ENCODE measurements at places on chromosomes 2 and 18. TPM values are rescaled to one million over a fixed set of nuclear protein-coding genes. Genes with fewer than 3 reads are reported as not detected.

Gene TBR1
- total RNA-seq: 0.31 TPM

Gene CNTNAP5
- not detected for total RNA-seq

Gene GCKR
- total RNA-seq: not detected

Gene TRIM43
- not detected for total RNA-seq

Gene CRYGD
- 0.33 TPM for total RNA-seq

Gene CCBE1
- not detected for total RNA-seq

Gene CRYBA2
- total RNA-seq: 0.34 TPM

Gene CDKL4
- total RNA-seq: 0.67 TPM

Gene COBLL1
- 25.5 TPM for total RNA-seq

Gene MEIS1
- 10.3 TPM for total RNA-seq

Gene TUBA4B
- not detected for total RNA-seq

Gene PLGLB1
- total RNA-seq: 1.1 TPM

Gene TTN
- under 0.01 TPM for total RNA-seq

Gene SERPINB10
- total RNA-seq: not detected

Gene SOX11
- under 0.01 TPM for total RNA-seq

Gene SERPINB12
- not detected for total RNA-seq

Gene AFTPH
- total RNA-seq: 32.0 TPM

Gene POTEJ
- total RNA-seq: not detected

Gene NFE2L2
- 64.9 TPM for total RNA-seq

Gene C2orf81
- 1.4 TPM for total RNA-seq

Gene SH3YL1
- total RNA-seq: 25.1 TPM

Gene PLGLB2
- 1.9 TPM for total RNA-seq

Gene ANKRD30BL
- total RNA-seq: not detected

Gene LBX2
- total RNA-seq: 4.1 TPM

Gene VWA3B
- not detected for total RNA-seq

Gene REG1A
- total RNA-seq: not detected

Gene ARHGAP28
- total RNA-seq: 1.5 TPM

Gene CNPPD1
- total RNA-seq: 27.9 TPM

Gene ASXL2
- 17.1 TPM for total RNA-seq
